ENCODE measurements at places on chromosomes 1 and 21.

DNA sequence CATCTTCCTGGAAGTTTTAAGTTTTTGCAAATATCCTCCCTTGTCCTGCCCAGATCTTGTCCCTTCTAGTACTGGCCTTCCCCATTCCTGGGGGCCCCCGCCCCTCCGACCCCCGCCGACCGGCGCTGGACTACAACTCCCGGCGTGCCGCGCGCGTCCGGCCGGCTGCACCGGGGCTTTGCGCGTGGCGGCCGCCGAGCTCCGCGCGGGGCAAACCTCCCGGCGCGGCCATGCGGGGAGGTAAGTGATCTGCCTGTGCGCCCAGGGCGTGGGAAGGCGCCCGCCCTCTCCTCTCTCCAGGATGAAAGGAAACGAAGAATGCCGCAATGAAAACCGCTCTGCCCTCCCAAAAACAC lies 3.2 kb upstream of the SAMD13 start:
- DNase-seq: peak; percentile 41

DNA sequence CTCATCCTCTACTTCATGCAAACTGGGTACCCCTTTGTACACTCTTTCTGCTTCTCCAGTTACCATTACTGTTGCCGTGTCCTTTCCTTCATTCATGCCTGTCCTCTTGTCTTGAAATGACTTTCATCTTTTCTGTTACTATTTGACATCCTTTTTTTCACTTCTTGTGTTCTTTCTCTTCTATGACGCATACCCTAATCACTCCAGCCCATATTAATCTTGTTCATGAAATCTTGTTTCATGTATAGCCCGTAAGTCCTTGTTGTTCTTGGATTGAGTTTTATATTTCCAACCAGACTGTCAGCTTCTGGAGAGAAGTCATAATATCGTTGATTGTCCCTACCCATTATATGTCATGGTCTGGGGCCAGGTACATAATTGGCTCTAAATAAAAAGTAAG lies 126.1 kb downstream of the NOS1AP start:
- no peak for DNase-seq

DNA sequence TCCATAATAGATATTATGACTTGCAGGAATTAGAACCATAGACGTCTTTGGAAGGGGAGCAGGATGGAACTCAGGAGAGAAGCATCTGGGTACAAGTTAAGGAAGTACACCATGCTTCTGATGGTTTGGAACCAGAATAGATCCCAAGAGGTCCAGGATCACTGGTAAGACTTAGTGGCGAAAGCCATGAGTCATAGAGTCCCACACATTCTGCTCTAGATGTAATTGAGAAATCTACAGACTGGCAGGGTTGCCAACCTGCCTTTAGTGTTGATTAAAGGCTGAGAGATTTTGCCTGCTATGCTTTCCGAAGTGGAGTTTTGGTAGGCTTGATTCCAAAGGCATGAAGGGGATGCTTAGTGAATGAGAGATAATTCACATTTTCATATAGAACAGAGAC lies 57.1 kb upstream of the C1orf87 start:
- DNase-seq: no peak

GRCh38 chr21:46126309-46127238 lies 28.7 kb downstream of the COL6A2 start:
- no peak for DNase-seq

GRCh38 chr1:229381234-229381633 lies 38.4 kb upstream of the CCSAP start:
- no peak for DNase-seq

- DNase-seq: no peak
Observed at GRCh38 chr1:224529844-224530243, 86.3 kb upstream of the CNIH3 start.

- DNase-seq: no peak
Observed at GRCh38 chr1:95671098-95671497, 437.1 kb downstream of the RWDD3 start.

- no peak for DNase-seq
Observed at GRCh38 chr1:7743346-7743745, 27.8 kb upstream of the VAMP3 start.

- no peak for DNase-seq
Observed at GRCh38 chr21:16535626-16536025, 805.8 kb downstream of the USP25 start.

DNA sequence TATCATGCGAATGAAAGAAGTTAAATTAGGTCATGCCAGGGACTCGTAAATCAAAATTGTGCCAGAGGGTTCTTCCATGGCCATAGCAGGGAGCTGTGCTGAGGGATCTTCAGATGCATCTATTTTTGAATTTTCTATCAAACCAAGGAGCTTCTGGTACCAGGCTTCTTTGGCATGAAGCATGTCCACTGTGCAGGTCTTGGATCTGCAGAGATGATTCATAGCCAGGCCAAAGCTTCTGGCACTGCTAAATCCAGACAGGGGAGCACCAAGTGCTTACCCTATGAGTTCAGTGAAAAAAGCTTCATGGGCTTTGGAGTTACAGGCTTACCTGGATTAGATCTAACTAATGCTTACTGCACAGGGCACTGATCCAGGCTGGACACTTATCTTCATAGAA lies 154.2 kb upstream of the DAB1 start:
- no peak for DNase-seq

GRCh38 chr1:115924770-115925169 lies 51.5 kb upstream of the SLC22A15 start:
- DNase-seq: no peak

- DNase-seq: no peak
Observed at GRCh38 chr1:55252942-55253589, 37.9 kb upstream of the USP24 start.

DNA sequence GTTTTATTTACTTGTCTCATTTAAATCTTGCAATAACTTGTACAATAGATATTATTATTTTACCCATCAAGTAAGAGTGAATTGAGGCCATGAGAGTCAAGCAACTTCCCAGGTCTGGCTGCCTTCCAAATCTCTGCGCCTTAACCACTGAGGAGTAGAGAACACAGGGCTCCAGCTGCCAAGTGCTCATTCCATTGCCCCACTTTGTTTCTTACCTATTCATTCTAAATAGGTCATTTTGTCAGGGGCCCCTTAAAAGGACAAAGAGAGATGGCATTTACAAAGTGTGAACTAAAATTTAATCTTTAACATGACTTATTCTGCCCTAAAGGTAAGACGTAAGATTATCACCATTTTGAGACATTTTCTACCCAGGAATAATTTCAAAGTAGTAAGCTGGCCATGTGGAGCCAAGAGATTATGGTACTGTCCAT lies 3.5 kb downstream of the PPP1R15B start:
- DNase-seq: peak; percentile 78

DNA sequence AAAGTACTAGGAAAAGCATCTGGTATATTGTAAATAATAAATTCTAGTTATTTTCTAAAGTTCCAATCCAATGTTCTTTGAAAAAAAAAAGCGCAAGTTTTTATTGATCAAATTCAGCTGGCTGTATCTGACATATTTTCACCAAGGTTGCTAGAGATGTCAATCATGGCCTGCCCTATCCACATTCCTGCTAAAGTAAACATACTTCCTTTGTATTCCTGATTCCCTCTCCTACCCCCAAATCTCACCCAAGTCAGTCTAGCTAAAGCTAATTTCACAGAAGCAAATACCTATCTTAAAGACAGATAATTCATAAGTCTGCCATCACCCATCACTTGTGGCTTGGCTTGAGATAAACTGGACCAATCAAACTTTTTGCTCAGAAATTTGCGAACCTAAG lies 21.3 kb downstream of the ANKRD13C start:
- no peak for DNase-seq

GRCh38 chr1:48767975-48768510 lies 8.6 kb downstream of the BEND5 start:
- no peak for DNase-seq

- DNase-seq: no peak
Observed at GRCh38 chr1:180925471-180926051, 12.9 kb downstream of the KIAA1614 start.

GRCh38 chr1:178220094-178220493 lies 126.2 kb downstream of the RASAL2 start:
- DNase-seq: peak; percentile 44
